Lung (tissue), 17 donors: ENCODE measurements at places on chromosomes 6 and 20. TPM values are rescaled to one million over a fixed set of nuclear protein-coding genes. Genes with fewer than 3 reads are reported as not detected.

GRCh38 chr6:166553563-166554271 lies 32.8 kb downstream of the RAMACL start:
- no peak for DNase-seq

The COL19A1 gene
- 0.09 TPM for polyA plus RNA-seq

The SUMO4 gene
- polyA plus RNA-seq, result 0.11 TPM

DNA sequence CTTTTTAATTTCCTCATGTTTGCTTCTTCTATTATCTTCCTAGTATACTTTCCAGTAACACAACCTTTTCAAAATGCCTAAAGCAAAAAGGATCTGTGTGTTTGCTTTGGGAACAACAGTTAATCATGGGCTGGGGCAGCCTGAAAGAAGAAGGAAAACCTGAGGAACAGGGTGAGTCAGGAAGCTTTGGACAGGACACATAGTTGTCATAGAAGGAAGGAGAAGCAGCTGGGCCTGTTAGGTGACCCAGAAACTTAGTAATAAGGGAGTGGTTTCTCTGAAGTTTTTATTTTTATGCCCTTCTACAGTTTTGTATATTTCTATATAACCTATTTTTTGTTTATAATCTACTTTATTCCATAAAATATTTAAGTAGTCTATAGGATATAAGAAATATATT lies 61.4 kb downstream of the CD24 start:
- DNase-seq, result no peak

DNA sequence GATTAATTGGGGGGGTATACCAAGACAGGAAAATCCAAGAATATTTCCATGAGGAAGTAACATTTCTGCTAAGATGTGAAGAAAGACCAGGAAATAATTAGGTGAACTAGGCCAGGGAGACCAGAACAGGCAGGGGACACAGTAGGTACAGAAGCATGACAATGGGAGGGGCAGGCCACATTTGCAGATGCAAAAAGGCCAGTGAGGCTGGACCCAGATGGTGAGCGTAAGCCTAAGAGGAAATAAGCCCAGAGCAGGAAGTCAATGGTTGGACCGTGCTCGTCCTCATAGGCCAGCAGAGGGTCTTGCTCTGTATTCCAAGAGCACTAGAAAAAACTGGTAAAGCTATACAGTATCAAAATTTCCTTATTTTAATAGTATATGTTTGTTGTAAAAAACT lies 9.4 kb downstream of the CEP162 start:
- no peak for DNase-seq

- no peak for DNase-seq
Measured at GRCh38 chr20:62202083-62202395, 18.0 kb downstream of the HRH3 start.

GRCh38 chr6:135002229-135002844 lies 52.3 kb downstream of the HBS1L start:
- peak; percentile 17 for DNase-seq

- DNase-seq, result peak; percentile 64
Measured at GRCh38 chr6:11804135-11804534, 25.5 kb upstream of the ADTRP start.
